Forelimb muscle (tissue), 1 donor: ENCODE measurements at places on chromosomes 13 and 19.

DNA sequence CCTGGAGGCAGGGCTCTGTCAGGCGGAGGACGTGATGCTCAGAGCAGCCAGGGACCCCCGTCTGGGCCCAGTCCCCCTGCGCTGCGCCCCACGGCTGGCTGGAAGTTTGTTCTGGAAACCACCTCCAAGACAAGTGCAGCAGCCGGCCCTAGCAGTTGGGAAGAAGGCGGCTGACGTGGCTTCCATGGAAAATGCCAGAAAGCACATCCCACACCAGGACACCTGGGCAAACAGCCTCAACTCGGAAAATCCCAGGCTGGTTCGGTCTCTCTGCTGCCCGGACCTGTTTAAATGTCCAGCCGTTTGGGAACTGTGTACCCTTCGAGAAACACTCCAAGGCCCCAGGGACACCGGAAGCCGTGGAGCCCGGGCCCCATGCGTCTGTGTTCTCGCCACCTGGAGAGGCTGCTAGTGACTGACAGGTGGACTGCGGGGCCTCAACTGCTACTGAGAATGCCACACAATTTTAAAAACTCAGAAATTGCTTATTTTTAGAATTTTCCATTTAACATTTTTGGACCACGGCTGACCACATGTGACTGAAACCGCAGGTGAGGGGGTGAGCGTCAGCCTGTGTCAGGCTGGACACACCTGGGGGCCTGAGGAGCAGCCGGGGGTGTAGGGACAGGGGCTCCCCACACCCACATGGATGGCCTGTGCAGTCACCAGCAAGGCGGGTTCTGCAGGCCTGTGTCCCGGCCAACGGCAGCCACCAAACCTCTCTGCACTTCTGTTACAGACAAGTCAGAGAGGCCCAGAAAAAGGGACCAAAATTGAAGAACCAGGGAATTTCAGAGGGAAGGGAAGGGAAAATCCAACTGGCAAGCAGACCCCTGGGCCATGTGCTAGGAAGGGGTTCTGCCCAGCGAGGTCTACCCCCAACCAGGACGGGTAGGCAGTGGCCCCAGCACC is 31.7 kb downstream of the RASA3 start:
- DNase-seq, result no peak

DNA sequence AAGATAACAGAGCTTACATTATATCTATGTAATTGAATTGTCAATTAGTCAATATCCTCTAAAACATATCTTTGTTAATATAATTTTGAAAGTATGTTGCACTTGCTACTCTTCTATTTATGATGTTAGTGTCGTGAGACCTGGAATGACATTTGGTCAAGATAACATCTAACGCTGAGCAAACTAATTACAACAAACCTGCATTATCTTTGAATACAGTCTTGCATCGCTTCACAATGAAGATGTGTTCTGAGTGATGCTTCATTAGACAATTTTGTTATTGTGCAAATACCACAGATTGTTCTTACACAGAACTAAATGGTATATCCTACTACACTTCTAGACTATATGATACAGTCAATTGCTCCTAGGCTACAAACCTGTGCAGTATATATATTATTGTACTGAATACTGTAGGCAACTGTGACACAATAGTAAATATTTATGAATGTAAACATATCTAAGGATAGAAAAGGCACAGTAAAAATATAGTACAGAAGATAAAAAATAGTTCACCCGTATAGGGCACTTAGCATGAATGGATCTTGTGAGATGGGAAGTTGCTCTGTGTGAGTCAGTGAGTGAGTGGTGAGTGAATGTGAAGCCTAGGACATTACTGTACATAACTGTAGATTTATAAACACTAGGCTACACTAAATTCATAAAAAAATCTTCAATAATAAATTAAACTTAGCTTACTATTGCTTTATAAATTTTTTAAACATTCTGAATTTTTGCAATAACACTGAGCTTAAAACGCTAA is 1773.8 kb downstream of the PCDH9 start:
- no peak for DNase-seq

GRCh38 chr13:112995395-112996191 is 26.6 kb downstream of the MCF2L start:
- no peak for DNase-seq

DNA sequence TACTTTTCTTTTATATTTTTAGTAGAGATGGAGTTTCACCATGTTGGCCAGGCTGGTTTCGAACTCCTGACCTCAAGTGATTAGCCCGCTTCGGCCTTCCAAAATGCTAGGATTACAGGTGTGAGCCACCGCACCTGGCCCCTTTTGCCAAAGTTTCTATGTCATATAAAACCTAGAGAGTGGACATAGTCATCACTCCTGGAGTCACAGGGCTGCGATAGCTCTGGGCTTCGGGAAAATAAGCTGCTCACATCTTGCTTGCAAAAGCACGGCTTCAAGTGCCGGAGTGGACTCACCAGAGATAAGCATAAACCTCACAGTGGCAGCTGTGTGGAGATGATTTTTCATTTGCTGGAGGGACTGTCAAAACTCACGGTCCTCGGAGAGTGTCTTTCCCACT is 171.2 kb downstream of the TEX29 start:
- DNase-seq, result no peak

DNA sequence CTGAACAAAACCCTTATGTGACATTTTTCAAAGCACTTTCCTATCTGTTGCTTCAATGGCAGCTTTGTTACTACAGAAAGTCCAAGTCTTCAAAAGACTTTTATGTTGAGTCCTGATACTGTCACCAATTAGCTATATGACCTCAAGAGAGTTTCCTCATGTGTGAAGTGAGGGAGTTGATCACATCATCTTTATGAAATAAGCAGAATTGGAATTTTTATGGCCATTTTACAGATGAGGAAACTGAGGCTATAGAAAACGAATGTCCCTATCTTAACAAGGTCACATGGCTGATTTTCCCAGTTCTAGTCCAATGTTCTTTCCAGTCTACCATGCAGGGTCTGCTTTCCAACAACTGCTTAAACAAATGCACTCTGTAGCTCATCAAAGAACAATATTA is 2.6 kb downstream of the TNFRSF19 start:
- no peak for DNase-seq

GRCh38 chr19:45049073-45049736 is 10.4 kb downstream of the CLASRP start:
- DNase-seq, result no peak

DNA sequence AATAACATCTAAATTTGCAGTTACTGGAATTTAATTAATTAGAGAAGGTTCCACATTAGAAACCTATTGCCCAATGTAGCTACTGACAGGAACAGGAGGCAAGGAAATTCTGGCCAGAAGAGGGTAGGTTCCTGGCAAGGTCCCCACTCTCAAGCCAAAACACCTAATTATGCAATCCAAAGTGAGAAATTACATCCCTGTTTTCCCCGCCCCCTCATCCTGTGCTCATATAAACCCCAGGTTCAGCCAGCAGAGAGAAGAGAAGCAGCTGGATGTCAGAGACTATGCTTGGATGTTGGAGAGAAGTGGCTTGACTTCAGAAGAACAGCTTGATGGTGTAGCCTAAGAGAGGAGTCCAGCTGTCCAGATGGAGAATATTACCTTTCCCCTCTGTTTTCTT is 951.3 kb upstream of the PRR20A start:
- no peak for DNase-seq
